ENCODE measurements at places on chromosomes 2 and 18.

DNA sequence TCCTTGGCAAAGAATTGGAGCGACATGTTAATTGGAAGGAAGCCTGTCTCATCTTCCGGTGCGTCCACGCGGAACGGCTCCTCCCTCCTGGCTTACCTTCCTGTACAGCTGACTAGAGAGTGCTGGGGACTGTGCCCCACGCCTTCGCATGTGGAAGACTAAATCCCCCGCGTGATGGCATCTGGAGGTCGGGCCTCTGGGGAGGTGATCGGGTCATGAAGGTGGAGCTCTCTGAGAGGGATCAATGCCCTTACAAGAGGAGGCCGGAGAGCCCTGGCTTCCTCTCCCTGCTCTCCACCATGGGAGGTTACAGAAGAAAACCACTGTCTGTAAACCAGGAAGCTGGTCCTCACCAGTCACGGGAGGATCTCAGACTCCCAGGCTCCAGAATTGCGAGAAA, 104.1 kb upstream of the OTOS start:
- no peak for DNase-seq

GRCh38 chr18:78666666-78667335, 312.8 kb upstream of the SALL3 start:
- no peak for DNase-seq

- DNase-seq = no peak
Observed at GRCh38 chr2:108169982-108170625, 69.7 kb upstream of the SULT1C3 start.

DNA sequence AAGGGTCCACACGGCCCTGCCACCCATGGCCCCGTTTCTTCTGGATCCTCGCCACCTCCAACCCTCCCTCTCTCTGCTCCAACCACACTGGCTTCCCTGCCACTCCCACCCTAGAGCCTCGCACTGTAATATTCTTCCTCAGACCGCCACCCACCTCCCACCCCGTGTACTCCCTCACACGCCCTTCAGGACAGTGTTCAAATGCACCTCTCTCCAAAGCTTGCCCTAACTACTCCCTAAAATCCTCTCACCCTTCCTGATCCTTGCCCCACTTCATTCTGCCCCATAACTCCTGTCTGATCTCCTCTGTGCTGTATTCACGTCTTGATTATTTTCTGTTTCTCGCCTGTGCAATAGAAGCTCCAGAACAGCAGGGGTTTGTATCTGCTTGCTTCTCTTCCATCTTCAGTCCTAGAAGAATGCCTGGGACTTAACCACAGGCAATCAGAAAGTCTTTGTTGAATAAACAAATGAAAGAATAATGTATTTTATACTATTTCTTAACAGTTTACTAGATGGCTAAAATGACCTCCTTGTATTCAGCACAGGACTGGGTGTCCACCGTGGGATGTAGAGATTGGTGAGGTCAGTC, 25.5 kb downstream of the EPB41L3 start:
- no peak for DNase-seq

DNA sequence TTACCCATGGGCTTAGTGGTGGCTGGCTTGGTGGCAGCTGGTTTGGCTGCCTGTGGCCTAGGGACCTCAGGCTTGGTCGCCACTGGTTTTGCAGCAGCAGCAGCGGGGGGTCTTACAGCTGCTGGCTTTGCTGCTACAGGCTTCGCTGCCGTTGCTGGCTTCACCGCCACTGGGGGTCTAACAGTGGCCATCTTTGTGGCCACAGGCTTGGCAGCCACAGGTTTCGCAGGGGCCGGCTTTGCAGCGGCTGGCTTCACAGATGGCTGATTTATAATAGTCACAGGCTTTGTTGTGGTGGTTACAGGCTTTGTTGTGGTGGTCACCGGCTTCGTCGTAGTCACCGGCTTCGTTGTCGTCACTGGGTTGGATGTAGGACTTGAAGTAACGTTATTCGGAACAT, 77.8 kb downstream of the COL6A3 start:
- no peak for DNase-seq

DNA sequence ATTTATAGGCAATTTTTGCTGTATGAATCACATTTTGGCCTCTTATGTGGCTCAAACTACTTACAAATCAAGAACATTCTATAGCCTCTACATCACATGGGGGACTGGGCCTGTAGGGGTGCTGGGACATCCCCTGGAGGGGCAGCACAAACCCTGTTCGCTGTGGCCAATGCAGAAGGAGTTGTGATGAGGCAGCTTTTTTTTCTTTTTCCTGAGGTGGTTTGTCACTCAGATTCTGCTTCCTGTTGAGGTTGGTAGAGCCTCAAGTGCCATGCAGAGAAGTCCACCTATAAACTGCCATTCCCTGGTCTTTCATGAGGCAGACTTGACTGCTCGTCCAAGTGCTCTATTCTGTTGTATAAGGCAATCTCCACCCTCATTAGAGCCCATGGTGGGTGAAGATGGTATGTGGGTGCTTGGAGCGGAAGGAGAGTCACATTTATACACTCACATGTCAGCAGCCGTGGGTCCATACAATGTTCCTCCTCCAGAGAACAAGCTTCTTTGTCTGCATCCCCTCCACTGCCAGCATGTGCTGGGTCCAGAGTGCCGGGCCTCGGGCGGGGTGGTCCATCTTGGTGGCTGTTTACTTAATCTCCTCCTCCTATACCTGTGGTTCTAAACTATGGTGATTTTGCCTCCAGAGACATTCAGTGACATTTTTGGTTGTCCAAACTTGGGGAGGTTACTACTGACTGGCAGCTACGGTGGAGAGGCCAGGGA, 120.3 kb downstream of the ACOXL start:
- no peak for DNase-seq

GRCh38 chr2:237701033-237701858, 73.9 kb downstream of the LRRFIP1 start:
- no peak for DNase-seq

DNA sequence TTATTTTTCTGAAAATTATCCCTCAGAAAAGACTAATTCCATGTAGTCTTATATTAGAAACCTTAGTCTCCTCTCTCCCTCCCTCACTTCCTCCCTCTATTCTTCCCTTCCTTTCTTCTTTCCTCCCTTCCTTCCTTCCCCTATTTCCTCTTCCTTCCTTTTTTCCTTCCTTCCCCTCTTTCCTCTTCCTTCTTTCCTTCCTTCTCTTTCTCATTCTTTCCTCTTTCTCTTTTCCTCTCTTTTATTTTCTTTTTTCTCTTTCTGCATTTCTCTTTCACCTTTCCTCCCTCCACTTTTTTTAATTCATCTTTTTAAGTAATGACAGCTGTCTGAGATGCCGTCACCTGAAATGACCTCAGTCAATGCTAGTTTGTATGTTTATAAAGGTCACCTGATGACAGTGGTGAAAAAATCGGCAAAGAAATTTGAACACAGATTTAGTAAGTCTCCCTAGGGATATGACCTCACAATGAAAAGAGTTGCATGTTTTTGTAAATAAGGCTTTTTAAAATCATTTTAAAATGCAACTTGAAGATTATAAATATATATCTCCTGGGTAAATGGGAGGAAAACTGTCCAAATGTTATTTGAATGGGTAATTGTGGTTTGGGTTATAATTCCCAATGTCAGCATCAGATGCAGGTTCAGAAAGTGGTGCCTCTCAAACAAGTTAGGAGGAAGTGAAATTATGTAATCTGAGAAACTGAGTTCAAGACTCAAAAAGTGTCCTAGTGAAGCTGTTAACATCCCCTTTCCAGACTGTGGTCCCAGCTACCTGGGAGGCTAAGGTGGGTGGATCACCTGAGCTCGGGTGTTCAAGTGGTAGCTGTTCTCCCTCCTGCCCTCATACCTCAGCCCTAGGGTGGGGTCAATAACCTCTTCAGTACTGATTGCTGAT, 90.3 kb upstream of the ST3GAL5 start:
- no peak for DNase-seq

DNA sequence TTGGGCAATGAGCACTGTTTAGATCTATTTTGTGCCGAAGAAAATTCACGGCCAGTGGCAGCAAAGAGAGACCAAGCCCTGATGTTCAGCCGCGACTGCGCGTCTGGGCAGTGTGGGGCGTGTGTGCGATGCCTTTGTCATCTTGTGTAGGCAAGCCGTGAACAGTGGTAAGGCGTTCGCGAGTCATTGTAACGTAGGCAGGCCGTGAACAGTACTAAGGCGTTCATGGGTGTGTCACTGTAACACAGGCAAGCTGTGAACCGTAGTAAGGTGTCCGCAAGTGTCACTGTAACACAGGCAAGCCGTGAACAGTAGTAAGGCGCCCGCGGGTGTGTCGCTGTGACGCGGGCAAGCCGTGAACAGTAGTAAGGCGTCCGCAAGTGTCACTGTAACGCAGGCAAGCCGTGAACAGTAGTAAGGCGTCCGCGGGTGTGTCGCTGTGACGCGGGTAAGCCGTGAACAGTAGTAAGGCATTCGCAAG, 99.9 kb downstream of the NFATC1 start:
- no peak for DNase-seq

DNA sequence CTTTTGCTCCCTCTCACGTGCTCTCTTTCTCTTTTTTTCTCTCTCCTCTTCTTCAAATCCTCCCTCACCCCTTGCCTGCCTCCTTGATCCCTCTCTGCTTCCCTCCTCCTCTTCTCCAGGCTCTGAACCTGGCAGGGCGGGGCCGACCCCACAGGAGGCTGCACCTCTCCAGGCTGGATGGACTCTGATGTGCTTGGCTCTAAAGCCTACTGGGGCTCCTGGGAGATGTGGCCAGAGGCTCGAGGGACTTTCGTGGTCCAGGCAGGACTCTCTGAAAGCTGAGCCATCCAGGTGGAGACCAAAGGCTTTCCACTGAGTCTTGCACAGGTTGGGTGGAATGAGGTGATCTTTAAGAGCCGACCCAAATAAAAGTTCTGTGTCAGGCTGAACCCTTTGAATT, 25.4 kb downstream of the DYSF start:
- no peak for DNase-seq

- no peak for DNase-seq
Observed at GRCh38 chr2:18500333-18500732, 60.1 kb downstream of the RDH14 start.

DNA sequence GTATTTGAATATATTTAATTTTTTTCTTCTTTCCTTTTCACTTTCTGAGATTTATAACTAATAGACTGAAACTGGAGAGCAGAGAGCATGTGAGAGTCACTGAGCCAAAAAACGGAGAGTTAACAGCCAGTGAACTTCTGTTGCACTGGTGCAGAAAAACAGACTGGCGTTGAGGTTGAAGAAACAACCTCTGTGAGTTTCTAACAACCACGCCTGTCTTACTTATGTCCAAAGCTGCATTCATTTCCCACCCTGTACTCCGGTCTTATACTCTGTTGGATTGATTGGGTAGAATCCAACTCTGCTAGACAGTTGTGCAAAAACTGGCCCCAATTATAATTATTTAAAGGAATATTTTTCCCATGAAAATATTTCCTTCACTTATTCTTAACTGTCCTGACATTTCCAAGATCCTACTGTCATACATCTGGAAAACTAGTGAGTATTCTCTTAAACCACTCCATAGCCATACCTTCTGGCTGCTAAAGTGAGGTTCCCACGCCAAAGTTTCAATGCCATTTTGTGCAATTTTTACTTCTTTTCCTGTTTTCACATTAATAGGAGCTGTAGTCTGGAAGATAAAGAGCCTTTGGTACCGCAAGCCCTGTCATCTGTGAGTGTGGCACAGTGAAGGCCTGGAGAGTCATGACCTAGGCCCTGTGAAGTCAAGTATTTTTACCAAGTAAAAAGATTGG, 9.4 kb downstream of the CYP1B1 start:
- DNase-seq = no peak

DNA sequence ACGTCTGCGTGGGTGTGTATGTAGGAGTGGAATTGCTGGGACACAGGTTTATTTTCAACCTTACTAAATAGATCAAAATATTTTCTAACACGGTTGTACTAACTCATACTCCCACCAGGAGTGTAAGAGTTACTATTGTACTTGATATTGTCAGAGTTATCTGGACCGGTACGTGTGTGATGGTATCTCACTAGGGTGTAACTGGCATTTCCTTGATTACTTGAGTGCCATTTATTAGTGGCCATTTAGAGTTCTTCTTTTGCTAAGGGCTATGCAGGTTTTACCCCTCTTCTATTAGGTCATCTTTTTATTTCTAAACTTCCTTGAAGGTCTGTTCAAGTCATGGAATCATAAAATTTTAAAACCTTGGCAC, 33.5 kb downstream of the CENPO start:
- no peak for DNase-seq

GRCh38 chr2:24792542-24792873, 683 bp downstream of the PTRHD1 start:
- DNase-seq = no peak

DNA sequence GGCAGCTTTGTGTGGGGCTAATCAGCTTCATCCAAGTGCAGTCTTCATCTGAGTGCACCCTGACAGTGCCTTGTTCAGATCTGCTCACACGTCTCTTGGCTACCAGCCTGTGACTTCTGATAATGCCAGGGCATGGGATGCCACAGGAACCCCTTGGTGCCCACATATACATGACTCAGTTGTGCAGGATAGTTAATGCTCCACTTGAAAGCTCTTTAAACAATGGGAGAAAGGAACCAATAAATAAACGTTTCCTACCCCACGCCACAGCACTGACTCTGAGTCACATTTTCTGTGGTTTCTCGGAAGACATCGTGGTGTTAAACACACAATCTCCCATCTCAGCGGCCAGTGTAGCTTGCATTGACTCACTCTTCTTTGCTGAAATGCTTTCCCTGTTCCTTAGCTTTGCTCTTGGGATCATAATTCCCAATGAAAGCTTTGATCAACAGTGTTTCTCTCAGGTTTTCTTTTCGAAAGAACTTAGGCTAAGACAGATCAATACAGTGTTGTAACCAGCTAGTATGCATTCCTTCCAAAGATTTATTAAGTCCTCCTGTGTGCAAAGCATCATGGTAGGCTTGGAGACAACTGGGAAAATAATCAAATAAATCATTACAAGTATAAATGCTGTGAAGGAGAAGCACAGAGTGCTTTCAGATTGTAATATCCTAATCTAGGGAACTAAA, 142.0 kb downstream of the COPS8 start:
- no peak for DNase-seq

DNA sequence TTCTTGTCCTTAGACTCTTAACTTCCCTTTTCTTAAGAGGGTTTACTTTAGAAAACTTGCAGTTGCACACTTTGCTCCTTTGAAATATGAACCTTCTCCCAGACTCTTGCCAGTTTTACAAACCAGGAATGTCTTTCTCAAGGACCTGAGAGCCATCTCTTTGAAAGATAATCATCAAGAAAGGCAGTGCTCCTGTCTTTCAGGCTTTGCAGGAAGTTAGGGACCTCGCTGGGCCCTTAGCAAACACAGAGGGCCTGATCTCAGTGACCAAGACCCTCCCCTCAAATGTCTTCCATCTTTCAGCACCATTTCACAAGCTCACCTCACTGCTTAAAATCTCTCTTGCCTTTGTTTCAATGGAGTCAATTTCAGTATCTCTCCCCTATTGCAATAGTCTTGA, 32.0 kb upstream of the NYAP2 start:
- no peak for DNase-seq

GRCh38 chr18:22613058-22613690, 195.5 kb upstream of the CTAGE1 start:
- no peak for DNase-seq

GRCh38 chr2:173090276-173090877, 14.7 kb downstream of the MAP3K20 start:
- peak; percentile 37 for DNase-seq

GRCh38 chr2:20485612-20486388, 38.9 kb downstream of the RHOB start:
- no peak for DNase-seq

GRCh38 chr2:74764429-74765272, 69.3 kb upstream of the HK2 start:
- DNase-seq = no peak

GRCh38 chr2:111975053-111975552, 76.7 kb downstream of the MERTK start:
- DNase-seq = peak; percentile 65

GRCh38 chr18:26442126-26442525, 106.2 kb downstream of the KCTD1 start:
- no peak for DNase-seq

- DNase-seq = no peak
Observed at GRCh38 chr2:74653589-74653984, 460 bp upstream of the SEMA4F start.
